NCI-H2081 treated with DMSO at 0.1 percent for 48 hours (cell line): ENCODE measurements at places on chromosomes 4 and X.

DNA sequence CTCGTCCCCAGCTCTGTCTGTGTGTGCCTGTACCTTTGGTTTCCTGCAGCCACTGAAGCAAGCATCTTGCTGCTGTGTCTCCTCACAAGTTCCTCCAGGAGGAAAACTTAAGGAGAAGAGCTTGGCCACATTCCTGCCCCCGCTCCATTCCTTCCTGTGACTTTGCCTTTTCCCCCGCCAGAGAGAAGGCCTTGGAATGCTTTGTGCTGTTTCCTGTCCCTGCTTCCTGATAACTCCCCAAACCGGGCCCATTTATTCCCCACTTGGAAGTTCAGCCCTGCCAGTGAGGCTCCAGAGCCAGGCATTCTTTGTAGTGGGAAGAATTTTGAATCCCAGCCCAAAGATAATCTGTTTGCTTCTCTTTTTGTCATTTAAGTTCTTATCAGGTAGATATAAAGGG is 33.1 kb downstream of the SMIM10L2A start:
- no peak for DNase-seq

GRCh38 chr4:168884251-168885124 is 125.6 kb downstream of the CBR4 start:
- DNase-seq, result no peak

DNA sequence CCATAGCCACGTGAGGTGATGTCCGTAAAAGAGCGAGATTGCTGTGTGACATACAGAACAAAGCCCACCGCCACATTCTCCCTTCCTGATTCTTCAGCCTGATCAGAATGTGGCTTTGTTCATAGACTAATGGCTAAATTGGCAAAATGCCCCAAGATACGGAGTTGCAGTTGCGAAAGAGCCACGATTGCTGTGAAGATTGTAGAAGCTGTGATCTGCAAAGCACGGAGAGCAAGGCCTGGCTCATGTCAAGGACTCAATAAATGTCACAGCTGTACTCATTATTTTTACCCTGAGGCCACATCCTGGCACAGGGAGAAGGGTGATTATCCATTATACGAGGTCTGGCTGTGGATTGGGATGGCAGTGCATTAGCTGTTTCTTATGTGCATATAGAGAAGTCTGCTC is 34.2 kb downstream of the ARSD start:
- no peak for DNase-seq

- no peak for DNase-seq
These were observed 29.7 kb downstream of the MANBA start for GRCh38 chr4:102730968-102731533.

- no peak for DNase-seq
These were observed 11.0 kb upstream of the CLDN24 start for GRCh38 chr4:183333202-183333601.

GRCh38 chr4:9762823-9763475 is 18.5 kb upstream of the DRD5 start:
- peak; percentile 27 for DNase-seq

DNA sequence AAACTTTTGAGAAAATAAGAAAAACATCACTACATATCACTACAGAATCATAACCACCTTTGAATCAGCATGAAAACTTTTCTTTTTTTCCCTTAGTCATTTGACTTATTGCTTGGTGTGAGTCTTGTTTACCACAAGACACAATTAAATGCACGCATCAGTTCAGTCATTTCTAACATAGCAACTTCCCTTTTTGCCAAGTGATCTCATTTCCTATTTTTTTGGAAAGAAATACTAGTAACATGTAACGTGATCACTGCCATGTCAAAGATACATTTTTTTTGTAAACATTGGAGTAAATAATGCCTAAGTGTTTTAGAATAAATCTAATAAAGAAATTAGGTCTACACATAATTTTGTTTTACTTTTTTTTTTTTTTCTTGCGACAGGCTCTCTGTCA is 5.1 kb upstream of the CXCL8 start:
- DNase-seq, result no peak
